LHCN-M2 (cell line): ENCODE measurements at places on chromosomes 5 and 9.

DNA sequence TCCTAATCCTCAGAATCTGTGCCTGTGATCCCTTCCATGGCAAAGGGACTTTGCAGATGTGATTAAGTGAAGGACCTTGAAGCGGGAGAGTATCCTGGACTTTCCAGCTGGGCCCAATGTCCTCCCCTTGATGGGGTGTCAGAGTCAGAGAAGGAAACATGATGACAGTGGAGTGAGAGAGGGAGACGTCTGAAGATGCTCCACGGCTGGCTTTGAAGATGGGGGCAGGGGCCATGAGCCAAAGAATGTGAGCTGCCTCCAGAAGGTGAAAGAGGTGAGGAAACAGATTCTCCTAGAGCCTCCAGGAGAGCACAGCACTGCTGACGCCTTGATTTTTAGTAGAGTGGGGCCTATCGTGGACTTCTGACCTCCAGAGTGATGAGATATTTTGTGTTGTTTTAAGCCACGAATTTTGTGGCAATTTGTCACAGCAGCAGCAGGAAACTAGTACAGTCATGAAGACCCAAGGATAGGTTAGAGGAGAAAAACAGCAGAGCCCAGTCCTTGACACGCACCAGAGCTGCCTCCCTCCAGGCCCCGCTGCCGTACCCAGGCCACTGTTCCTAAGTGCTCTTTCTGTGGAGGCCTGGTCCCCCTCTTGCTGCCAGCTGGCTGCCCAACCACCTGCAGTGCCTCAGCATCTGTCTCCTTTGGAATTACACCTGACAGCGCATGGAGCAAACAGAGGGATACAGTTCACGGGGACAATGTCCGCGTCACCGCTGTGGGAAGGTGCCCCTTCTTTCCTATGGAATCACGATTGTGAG, 78.1 kb downstream of the MACROH2A1 start:
- no peak for DNase-seq

GRCh38 chr5:133205649-133206048, 153.8 kb downstream of the HSPA4 start:
- no peak for DNase-seq

GRCh38 chr9:108859459-108860114, 2.5 kb upstream of the ACTL7A start:
- peak; percentile 61 for DNase-seq

GRCh38 chr9:110224583-110224982, 16.6 kb upstream of the C9orf152 start:
- no peak for DNase-seq

DNA sequence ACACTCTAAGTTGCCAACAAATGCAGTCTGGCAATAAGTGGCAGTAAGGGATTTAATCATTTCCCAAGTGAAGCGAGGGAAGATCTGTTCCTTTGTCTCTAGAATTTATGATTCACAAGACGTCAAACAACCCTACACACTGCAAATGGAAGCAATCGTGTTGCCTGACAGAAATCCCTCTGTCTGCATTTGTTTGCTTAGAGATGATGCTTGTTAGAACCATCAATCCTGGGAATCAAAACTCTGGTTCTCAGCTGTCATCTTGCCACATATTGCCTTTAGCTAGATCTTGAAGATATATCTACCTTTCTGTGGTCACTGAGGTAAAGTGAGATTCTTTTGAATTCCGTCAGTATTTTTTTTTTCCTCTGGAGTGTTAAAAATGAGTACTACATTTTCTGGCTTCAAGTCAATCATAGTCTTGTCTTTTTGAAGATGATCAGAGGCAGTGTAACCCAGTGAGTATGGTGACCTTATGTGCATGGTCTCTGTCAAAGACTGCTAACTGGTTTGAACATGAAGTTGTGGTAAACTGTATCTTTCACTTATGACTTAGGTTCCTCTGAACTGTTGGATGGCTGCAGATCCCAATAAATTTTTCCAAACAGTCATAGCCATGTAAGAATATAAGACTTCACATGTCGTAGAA, 106.4 kb upstream of the STARD4 start:
- DNase-seq, result no peak

GRCh38 chr5:135007305-135007704, 26.7 kb downstream of the PITX1 start:
- no peak for DNase-seq

DNA sequence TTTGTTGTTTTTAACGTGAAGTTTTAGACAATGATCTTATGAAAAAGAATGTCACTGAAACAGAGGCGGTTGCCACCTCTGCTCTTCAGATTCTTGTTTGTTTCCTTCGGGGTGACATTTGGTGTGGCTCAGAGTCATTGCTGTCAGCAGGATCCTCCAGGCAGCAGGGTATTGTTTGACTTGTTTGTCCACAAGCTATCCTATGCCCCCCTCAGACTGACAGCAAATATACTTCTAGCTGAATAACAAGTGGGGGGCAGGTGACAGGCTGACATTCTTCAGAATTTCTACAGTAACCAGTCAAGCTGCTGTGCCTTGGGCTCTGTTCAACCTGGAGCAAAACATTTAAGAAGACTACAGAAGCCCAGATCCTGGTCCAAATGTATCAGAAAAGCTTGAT, 383.3 kb downstream of the YTHDC2 start:
- no peak for DNase-seq

- no peak for DNase-seq
Observed at GRCh38 chr5:84831701-84832100, 447.0 kb upstream of the EDIL3 start.

DNA sequence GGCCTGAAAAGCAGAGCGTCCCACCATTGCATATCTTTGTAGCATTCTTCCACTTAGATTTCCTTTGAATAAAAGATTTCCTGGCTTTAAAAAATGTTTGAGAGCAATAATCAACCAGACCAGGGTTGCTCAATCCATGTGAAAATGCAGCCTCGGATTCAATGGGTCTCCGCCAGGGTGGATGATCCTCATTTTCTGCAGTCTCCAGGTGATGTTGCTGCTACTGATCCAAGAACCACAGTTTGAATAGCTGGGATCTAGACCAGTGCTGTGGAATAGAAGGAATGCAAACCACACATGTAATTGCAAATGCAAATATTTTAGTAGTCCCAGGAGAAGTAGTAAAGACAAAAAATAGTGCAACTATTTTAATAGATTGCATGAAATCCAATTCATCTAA, 317.6 kb downstream of the IRX1 start:
- no peak for DNase-seq

- peak; percentile 40 for DNase-seq
Observed at GRCh38 chr5:31346896-31347551, 153.5 kb downstream of the CDH6 start.

- no peak for DNase-seq
Observed at GRCh38 chr5:146026307-146027010, 78.9 kb downstream of the PLAC8L1 start.

GRCh38 chr5:148653836-148654781, at the start of gene HTR4:
Gene HTR4, minus strand, starts transcription at chr5:148654527. Its CDS starts 17,513 bp downstream, at chr5:148637014.
- no peak for DNase-seq

DNA sequence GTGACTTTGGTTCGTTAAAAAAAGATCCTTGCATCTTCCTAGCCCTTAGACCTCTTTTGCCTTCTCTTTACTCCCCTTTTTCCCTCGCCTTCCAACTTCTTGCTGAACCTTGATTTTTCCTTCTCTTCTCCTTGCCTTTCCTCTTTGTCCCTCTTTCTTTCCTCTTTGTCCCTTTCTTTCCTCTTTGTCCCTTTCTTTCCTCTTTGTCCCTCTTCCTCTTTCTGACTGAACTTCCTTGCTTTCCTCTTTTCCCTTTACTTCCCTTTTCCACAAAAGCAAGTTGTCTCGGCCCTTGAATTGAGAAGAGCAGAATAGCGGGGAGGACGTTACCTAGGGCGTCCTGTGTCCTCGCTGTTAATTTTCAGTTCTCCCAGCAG, 1.4 kb upstream of the MLLT3 start:
- DNase-seq, result no peak

DNA sequence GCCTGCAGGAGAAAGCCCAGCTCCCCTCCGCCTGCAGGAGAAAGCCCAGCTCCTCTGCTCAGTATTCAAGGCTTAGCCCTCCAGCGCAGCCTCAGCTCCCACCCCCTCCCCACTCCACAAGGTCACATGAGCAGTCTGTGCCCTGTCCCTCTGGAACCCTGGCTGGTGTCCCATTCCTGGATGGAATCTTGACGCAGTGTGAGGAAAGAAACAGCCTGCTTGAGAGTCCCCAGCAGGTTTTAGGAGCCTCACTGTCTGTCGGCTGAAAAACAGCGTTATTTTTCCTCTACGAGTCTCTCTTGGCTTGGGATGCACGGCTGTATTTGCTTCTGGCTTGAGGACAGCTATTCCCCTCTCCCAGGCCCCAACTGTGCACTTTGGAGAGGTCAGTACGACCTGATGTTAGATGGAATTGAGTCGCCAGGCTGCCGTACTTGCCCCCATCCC, 210.1 kb upstream of the TRIM32 start:
- DNase-seq, result no peak

GRCh38 chr5:81171769-81172168, 61.4 kb upstream of the CKMT2 start:
- no peak for DNase-seq

DNA sequence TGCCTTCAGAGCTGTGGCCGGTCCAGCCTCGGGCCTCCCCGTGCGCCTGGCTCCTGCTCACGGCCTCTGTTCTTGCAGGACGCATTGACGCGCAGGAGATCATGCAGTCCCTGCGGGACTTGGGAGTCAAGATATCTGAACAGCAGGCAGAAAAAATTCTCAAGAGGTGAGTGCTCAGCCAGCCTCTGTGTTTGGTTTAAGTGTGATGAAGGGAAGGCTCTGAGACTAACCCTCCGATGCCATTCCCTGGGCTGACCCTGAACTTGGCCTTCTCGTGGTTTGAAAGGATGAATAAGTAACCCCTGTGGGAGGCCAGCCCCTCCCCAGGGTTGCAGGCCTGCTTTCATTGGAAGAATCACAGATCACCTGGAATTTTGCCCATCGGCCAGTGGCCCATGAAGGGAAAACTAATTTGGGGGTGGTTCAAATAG, 26.3 kb downstream of the PTGES2 start:
- no peak for DNase-seq

GRCh38 chr9:130354378-130354777, 88.8 kb downstream of the HMCN2 start:
- DNase-seq, result no peak

DNA sequence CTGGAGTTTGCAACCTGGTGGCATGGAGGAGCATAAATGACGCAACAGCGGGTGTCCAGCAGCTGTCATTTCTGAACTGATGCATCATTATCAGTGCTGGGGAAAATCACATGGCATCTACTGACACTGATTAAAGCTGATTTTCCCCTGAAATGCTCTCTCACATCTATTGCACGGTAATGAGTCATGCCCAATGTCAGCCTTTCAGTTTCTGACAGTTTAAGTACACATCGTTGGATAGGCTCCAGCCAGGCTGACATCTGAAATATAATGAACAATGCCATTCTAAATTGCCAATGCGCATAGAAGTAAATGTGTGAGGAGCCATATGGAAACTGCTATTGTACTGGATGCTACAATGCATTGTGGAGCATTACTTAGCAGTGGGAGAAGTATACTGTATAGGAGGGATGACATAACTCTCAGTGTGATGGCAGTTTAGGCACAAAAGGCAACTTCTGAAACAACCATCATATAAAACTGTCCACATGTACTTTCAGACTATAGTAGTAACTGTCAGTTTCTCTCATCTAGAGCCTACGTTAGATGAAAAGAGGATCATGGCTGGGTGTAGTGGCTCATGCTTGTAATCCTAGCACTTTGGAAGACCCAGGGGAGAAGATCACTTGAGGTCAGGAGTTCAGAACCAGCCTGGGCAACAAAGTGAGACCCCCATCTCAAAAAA, 389.3 kb upstream of the DMAC1 start:
- no peak for DNase-seq

- DNase-seq, result peak; percentile 74
Observed at GRCh38 chr5:131379723-131380122, 115.9 kb downstream of the CDC42SE2 start.

DNA sequence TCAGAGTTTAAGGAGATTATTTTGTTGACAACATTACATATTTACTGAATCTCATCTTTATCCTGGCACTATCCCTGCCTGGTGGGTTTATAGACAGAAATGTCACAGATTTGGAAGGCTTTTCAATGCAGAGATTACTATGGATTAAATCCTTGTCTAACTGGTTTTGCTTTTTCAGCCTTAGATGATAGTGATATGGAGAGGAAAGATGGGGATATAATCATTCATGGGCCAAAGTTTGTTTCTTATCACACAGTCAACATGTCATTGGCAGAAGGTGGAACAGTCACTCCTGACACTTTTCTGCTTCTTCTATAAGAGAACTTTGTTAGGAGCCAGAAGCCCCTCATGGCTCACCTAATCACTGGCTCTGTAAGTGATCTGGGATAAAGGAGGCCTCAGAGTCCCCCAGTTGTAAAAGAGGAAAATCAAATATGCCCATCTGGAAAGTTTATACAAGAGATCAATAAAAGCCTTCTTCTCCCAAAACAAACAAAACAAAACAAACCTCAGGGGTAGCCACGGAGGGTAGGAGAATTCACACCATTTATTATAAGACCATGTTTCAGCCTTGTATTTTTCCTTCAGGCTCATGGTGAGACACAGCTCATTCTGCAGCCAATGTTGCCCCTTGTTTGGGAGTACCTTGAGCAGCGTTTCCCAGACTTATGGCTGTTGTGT, 101.2 kb downstream of the PCSK1 start:
- DNase-seq, result no peak

GRCh38 chr5:128749136-128749898, 211.3 kb upstream of the FBN2 start:
- no peak for DNase-seq

- DNase-seq, result no peak
Observed at GRCh38 chr9:113482341-113482740, 18.8 kb downstream of the RGS3 start.

GRCh38 chr9:108547411-108548135, 308.2 kb downstream of the ACTL7B start:
- no peak for DNase-seq

DNA sequence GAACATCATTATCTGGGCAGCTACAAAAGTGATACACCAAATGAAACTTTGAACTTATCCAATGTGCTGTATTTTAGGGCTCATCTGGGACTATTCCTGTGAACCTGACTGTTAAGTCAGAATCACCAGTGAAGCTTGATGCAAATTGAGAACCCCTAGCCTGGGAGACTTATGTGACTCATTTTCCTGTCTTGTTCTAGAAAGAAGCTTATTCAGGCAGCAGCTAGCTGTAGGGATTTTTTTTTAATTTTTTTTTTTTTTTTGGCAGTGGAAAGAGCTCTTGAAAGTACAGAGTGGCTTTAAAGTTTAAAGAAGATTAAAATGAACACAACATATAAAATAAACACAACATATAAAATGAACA, 81.1 kb upstream of the TNFAIP8 start:
- peak; percentile 69 for DNase-seq
